ENCODE measurements at places on chromosomes 2 and 18.

GRCh38 chr2:19802086-19802841, 99.5 kb downstream of the TTC32 start:
- DNase-seq = no peak

- no peak for DNase-seq
These were observed 4.3 kb upstream of the ADI1 start for GRCh38 chr2:3523551-3524041.

DNA sequence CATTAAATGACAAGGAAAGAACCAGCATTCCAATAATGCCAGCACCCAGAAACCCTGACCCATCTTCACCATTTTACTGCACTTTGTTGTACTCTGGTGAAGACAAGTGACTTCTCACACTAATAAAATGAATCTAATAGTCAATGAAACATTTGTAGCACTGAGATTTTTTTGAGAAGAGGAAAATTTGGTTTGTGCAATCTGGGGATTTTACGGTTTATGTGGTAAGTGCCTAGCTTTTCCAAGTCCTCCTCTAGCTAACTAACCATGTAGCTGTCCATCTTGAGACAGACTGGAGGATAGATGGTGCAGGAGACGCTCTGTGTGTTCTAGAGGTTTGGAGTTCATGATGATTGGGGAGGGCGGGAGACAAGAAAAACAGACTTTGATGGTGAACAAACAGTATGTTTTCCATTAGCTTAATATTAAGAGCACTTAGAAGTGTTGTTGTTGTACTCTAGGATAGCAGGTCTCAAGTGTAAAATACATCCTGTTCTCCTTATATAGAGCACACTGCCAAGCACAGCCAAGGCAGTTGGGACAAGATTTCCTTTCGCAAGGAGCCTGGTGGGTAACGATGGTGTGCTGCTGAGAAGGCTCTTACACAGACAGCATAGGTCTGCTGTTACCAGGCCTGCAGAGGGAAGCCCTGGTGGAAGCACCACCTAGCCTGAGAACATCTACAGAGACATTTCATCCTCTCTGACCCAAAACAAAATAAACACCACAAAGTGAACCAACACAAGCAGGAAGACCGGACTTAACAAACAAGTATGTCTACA, 83.7 kb downstream of the BCL11A start:
- DNase-seq = no peak

GRCh38 chr2:237942513-237942899, 24.3 kb upstream of the UBE2F start:
- no peak for DNase-seq

GRCh38 chr2:235803028-235803427, 309.2 kb downstream of the AGAP1 start:
- DNase-seq = no peak

GRCh38 chr18:43664487-43665008, 387.3 kb upstream of the SYT4 start:
- no peak for DNase-seq

DNA sequence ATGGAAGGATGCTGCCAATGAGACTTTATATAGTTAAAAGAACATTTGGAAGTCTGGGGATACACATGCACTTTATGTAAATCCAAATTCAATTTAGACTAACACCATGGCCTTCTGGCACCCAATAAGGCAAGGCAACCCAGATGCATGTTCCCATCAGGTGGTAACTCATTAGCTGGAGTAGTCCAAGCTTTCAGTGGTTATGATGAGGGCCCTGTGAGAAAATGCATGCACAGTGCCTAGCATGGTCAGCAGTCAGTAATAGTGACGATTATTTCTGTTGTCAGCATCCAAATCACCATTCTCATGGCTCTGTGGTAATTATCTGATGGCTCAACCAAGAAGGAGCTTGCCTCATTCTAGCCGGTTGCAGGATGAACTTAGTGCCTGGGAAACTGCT, 70.3 kb upstream of the CTLA4 start:
- DNase-seq = no peak

- no peak for DNase-seq
These were observed 117.1 kb downstream of the TXNL1 start for GRCh38 chr18:56521263-56521662.

DNA sequence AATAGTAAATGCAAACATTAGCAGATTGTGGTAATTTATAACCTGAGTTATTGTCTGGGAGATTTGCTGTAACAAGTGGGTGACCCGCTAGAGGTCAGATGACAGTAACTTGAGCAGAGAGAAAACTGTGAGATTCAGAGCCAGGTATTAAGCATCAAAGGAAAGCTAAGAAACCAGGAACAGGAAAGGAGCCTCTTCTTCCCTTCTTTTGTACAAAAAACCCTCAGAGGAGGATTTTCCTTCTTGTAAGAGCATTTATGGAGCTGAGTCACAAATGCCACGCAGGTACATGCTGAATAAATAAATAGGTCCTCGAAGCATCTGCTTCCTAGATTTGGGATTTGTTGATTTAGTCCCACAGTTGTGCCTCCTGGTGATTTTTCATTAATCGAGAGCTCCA, 146.5 kb downstream of the SH3BP4 start:
- DNase-seq = peak; percentile 12

GRCh38 chr2:1599301-1600085, 144.8 kb downstream of the PXDN start:
- DNase-seq = no peak

DNA sequence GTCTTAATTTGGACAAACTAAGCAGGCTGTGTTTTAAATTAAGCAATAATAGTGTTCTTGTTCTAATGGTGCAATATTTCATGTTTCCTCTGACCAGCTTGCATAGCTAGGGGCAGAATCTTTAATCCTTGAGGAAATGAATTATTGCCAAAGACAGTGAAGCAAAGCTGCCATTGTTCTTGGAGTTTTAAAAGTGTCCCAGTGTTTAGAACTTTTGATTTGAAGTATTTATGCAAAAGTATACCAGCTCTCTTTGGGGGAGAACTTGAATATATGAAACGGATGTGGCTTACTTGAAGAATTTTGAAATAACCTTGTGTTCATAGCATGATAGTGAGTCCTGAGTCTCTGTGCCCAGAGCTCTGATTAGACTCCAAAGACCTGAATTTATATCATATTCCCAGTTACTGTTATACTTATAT, 33.4 kb downstream of the ITGA6 start:
- DNase-seq = no peak

DNA sequence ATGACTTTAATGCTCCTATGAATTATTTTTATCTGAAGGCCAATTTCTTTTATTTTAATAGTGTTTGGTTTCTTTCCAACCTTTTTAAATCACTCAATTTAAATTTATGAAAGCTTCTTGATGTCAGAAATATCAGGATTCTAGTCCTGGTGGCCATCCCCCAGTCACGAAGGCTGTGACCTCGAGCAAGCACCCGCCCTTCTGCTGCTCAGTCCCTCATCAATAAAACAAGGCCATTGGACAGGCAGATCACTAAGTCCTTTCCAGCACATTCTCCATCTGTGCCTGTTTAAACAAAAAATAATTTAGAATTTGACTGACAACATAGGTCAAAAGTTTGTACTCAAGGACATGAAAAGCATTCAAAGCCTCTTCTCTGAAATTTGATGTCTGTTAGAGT, 483.6 kb upstream of the VRK2 start:
- DNase-seq = no peak

DNA sequence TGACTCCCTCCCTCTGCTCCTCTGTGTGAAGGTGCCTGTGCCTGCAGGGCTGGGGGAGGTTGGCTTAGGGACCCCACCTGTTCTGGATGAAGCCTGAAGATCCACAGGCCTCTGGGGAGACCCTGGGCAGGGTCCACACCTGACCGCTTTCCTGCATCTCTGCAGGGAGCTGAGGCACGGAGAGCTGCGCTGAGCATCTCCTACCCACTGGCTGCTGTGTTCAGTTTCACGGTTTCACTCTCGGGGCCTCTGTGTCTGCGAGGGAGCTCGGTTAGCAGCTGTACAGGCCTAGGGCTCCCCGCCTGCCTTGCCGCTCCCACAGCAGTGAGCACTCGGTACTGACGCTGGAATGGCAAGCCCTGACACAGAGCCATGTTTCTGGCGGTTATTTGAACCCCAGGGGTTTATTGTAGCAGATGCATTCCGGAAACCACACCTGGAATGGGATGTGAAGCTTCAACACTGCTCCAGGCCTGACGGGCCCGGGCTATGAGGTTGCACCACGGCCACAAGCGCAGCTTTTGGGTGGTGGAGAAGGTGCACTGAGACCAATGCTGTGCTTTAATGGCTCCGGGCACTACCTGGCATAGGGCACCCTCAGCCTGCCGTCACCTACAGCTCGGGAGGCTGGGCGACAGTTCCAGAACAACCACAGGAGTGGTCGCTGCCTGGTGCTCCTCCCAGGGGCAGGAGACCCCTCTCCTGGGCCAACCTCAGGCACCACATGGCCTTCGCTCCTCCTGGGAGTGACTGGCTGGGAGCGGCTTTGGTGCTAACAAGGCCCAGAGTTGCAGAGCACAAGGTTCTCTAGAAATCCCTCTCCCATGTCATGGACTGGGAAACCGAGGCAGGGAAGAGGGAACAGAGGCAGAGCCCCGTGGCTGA, 257.9 kb downstream of the NDUFA10 start:
- no peak for DNase-seq

DNA sequence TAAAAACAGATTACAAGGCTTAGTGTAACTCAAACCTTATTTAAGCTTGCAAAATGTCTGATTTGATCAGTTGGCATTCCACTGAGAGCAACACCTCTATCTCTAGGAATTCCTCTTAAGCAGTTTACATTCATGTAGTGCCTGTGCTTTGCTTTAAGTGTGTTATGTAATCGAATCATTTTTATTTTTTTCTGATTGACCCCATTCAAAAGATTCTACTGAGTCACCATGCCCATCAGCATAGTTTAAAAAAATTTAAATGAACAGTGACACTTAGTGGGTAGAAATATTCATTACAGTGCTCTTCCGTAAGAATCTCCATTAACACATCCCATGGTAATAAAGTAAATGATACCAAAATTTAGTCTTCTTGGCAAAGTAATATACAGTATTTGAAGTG, 67.8 kb upstream of the SLC4A10 start:
- no peak for DNase-seq

GRCh38 chr2:218648088-218648786, 11.2 kb downstream of the ZNF142 start:
- peak; percentile 68 for DNase-seq

GRCh38 chr2:75853436-75853835, 142.7 kb upstream of the GCFC2 start:
- no peak for DNase-seq

- DNase-seq = no peak
These were observed 620.6 kb upstream of the ID2 start for GRCh38 chr2:8061219-8061618.

GRCh38 chr2:207875473-207876212, 105.9 kb upstream of the FZD5 start:
- no peak for DNase-seq

- DNase-seq = no peak
These were observed 1081.2 kb downstream of the SOCS6 start for GRCh38 chr18:71370095-71370494.

- no peak for DNase-seq
These were observed 110.3 kb upstream of the TTN start for GRCh38 chr2:178917555-178917954.

- no peak for DNase-seq
These were observed 48.1 kb downstream of the AQP12A start for GRCh38 chr2:240739797-240740196.

- peak; percentile 39 for DNase-seq
These were observed at the start of gene CTNNA2 for GRCh38 chr2:79512442-79513401. CTNNA2 (plus strand) TSS chr2:79513051.

DNA sequence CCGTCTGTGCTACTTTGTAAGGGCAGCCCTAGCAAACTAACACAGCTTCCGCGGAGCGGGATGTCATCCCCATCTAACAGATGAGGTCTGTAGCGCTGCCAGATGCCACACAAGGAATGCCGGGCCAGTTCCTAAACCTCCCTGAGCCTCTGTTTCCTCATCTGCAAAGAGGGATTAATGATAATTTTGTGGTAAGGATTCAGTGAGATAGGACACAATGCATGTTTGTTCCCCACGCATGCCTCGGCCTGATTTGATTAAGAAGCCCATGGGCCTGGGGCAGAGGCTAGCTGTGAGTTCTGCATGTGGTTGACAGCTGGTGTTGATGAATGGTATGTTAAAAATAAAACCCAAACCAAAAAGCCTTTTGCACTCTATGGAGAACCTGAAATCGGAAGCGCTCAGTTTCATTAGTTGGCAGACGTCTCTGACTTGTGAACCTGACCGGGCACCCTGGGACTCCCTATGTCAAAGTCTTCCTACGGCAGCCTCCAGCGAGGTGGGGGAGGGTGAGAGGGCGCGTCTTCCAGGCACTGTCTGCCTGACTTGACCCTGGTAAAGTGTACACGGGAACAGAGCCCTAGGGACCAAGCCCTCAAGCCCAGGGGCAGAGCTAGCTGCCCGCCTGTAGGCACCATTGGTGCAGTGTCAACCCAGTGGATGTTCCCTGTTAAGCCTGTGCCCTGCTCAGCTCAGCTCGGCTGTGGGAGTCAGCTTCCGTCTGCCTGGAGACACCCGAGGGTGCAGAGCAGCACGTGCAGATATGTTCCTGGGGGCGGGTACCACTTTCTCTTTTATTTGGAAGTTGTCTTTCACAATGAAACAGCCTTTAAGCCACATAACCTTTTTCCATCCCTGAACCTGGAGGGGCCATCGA, 14.8 kb upstream of the INHBB start:
- no peak for DNase-seq

DNA sequence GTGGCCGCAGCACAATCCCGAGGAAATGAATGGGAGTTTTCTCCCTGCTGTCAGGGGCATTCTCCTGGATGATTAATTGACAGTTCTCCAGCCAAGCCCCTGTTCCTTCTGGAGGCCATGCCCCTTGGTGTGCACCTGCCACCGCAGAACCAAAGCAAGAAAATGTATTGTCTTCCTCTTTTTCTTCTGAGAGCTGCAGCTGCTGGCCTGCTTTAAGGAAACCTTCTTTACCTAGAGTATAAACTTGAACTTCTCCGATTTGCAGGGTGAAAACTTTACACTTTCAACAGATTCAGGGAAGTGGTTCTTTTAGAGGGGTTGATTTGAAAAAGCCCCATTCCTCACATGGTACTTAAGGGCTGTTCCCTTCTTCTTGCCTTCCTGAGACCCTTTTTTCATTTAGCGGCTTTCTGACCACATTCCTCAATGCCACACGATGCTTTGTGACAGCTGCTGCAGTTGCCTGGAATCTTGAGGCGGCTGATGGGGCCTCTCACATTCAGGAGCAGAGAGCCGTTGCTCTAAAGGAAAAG, 402.8 kb downstream of the TXNL1 start:
- DNase-seq = no peak

GRCh38 chr18:396251-396555, 104.3 kb downstream of the COLEC12 start:
- DNase-seq = no peak

GRCh38 chr2:137689549-137689948, 274.7 kb upstream of the HNMT start:
- DNase-seq = no peak

Measured in NCI-H1694 treated with DMSO at 0.1 percent for 48 hours (cell line).